Uterus (tissue), 4 donors: ENCODE measurements at places on chromosomes 1 and 21. TPM values are rescaled to one million over a fixed set of nuclear protein-coding genes. Genes with fewer than 3 reads are reported as not detected.

FLG2 gene
- not detected for total RNA-seq

DNA sequence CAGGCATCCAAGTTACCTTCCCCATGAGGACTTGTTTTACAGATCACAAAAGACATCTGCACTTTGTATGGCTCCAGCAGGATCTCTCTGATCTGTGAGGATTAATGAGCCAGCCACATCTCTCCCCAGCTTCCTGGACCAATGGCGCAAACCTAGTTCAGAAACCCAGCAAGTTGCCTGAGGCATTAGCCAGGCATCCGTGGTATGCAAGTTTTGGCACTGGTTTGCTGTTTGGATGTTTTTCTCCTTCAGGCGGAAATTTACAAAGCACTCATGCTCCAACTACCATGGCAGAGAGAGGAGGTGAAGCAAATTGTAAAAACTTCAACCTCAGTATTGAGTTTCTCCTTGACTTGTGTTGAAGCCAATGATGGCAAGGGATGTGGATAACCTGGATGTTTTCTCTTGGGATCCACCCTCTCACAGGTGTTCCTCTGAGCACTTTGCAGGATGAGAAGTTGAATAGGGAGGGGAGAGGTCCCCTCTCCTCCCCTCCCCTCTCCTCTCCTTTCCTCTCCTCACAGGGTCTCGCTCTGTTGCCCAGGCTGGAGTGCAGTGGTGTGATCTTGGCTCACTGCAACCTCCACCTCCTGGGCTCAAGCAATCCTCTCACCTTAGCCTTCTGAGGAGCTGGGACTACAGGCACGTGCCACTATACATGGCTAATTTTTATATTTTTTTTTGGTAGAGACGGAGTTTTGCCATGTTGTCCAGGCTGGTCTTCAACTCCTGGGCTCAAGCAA, 25.6 kb upstream of the ENO1 start:
- peak; percentile 67 for DNase-seq

DNA sequence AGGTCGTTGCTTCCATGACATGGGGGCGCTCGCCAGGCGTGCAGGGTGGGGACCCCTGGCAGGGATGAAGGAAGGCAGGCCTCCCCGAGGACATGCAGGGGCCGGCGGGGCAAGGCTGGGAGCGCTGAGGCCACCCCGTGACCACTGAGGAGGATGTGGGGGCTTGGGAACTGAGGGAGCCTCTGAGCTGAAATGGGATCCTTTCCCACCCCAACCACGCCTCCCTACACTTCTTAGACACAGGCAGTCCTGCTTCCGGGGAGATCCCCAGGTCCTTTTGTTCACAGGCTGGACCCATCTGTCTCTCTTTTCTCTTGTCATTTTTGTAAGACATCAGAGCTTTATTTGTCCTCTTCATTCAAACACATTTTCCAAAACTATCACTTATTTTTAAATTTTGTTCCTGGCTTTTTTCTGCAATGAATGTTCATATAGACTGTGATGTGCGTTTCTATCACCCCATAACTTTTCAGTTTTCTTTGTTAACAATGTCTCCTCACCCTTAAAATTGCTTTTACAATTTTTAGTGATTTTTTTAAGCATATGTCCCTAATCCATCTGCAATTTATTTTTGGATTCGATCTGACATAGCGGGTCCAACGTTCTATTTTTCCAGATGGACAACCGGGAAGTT, 156.7 kb upstream of the BACE2 start:
- DNase-seq: no peak

- no peak for DNase-seq
Observed at GRCh38 chr1:34656731-34657130, 98.1 kb upstream of the GJB5 start.

DNA sequence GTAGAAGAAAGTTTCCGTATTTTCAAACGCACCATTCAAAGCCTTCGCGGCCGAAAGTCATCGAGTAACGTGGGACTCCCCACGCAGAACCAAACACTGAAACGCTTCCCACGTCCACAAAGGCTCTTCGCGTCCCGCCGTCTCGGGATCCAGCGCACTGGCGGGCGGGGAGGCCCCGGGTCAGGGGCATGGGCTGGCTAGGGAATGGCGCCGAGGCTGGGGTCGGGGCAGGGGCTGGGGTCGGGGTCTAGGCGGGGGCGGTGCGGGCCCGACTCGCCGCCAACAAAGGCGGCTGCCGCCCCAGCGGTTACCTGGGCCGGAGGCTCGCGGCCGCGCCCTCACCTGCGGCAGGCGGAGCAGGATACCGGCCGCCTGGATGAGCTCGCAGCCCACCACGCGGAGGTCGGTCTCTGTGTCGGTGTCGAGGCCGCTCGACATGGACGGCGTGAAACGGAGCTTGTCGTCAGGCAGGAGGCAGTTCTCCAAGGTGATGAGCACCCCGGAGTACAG, 403 bp downstream of the CCNL2 start:
- DNase-seq: no peak

LCE1D gene
- not detected for total RNA-seq

ACTA1 gene
- total RNA-seq: 4.2 TPM

- peak; percentile 29 for DNase-seq
Observed at GRCh38 chr1:222454782-222455181, 93.1 kb downstream of the HHIPL2 start.
